ENCODE measurements at places on chromosomes 7 and 10.

DNA sequence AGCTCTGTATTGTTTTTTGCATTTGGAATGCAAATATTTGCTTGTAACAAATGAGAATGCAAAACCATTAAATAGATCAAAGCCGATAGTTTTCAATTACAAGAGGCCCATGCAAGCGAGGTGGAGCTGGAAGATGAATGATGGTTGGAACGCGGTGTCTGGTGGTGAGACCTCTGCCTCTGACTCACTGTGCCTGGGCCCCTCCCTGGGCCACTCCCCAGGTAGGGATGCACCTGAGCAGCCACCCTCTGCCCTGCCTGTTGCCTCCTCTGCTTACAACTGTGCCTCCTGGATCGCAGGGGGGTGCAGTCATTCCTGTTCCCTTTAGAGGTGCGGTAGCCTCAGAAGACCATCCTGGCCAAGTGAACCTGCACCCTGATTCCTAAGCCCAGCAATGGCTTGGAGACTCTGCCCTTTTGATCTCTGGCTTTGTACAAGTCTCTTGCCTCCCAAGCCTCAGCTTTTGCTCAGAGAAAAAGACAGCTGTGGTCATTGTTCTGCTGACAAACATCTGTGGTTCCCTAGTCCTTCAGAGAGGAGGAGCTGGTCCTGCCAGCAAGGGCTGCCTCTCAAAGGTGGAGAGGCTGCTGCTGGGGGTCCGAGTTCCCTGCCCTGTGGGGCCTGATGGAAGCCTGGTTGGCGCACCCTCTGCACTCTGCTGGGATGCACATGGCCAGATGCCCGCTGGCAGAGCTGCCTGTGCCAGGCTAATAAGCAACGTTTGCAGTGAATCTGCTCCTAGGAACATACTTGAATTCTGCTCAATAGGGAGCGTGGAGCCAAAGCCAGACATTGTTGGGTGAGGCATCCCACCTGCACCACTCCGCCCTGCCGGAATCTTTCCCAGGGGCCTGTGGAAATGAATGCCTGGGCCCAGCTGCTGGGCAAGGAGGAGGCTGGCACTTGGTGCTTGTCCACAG lies 126.3 kb upstream of the TCERG1L start:
- no peak for DNase-seq

GRCh38 chr7:148999192-148999591 lies 29.1 kb downstream of the PDIA4 start:
- DNase-seq: no peak

- no peak for DNase-seq
Observed at GRCh38 chr10:132920101-132920925, 22.1 kb downstream of the CFAP46 start.

GRCh38 chr7:106819546-106819945 lies 45.5 kb upstream of the PIK3CG start:
- DNase-seq: no peak

GRCh38 chr7:38858259-38858884 lies 50.6 kb downstream of the VPS41 start:
- DNase-seq: no peak

GRCh38 chr10:62870866-62871265 lies 54.7 kb upstream of the EGR2 start:
- DNase-seq: no peak

DNA sequence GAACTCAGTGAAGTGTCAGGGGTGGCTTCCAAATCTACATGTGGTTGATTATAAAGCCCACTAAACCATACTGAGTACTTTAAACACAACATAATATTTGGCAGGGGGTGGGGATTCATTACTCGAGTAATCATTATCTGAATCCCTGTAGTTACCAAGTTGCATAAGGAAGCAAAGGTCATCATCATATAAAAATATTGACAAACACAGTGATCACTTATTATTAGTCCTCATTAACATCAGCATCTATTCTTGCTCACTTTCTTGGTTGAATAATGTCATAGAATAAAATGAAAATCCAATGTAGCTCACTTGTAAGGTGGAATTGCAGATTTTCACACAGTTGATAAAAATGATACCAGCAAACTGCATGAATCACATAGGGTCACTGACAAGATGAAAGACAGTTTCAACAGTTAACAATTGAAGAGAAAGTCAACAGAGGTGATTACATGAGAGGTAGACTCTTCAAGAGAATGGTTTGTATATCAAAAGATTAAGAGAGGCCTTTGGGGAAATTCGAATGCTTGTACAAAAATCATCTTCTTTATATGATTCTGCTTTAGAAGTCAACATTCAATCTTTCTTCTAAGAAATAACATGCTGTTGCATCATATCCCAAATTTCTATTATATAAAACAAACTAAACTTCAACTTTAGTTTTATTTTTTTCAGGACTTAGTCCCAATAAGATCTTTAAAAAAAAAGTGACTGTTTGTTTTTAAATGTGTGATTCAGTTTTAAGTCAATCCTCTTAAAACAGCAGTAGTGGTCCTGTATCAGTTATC lies 185.5 kb upstream of the KLF14 start:
- no peak for DNase-seq

DNA sequence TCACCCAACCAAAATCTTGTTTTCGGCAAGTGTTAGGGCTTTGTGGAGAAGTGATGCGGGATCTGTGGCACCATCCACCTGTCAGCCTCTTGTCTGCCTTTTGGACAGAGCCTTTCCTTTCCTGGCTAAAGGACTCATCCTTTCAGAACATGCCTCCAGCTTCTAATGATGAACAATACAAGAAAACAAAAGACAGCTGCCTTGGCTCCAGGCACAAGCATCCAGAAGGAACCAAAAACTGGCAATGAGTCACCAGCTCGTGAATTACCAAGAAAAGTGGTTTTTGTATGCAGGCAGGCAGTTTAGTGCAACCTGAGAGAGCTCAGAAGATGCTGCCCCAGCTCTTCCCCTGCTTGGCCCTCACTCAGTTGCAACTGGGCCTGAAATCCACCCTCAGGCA lies 84.6 kb upstream of the NAMPT start:
- DNase-seq: no peak
